Activated naive CD8-positive, alpha-beta T cell treated with anti-CD3 and anti-CD28 coated beads, Interleukin-2, amount 50 U/mL, for 16 hours (primary cell): ENCODE measurements at places on chromosomes 7 and 10.

GRCh38 chr10:114684084-114684821 lies 26.2 kb upstream of the ABLIM1 start:
- DNase-seq: no peak

DNA sequence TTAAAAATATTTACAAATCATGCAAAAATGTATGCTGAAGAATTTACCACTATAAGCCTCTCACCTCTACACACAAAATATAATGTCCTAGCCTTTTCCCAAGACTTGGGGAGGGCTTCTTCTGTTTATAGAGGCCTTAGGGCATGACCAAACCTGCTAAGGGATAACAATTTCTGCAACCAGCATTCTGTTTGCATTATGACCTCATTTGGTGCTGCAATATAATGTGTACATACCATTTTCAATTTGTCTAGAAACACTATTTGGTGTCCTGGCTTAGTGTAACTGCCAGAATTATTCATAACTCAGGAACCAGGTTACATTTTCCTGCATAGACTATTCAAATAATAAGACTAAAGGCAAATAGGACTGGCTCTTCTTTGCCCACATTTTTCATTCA lies 446.6 kb upstream of the SORCS1 start:
- no peak for DNase-seq

DNA sequence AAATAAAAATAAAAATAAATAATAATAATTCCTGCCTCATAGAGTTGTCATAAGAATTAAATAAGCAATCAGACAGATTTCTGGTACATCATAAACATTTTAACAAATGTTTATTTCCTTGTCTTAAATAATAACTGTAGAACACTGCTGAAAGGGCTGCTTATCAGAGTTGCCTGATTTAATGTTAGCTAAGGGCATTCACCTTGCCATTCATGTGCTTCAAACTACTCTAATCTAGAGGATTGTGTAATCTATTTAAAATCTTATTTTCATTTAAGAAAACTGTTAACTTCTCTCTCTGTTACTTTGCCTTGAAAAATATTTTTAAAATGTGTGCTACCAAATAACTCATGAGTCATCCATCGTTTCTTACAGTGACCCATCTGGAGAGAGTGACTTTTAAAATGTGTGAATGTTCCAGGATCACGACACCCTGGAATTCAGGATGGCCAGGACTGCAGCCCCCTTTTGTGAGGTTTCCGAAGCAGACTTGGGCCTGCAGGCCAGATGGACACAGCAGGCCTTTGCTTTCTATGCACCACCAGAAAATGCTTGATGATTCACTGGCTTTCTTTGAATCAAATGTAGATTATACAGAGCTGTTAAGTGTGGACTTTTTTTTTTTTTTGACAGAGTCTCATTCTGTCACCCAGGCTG lies 109.1 kb upstream of the TNS3 start:
- no peak for DNase-seq

GRCh38 chr7:70098905-70099672 lies 500.8 kb downstream of the AUTS2 start:
- DNase-seq: no peak

- no peak for DNase-seq
Observed at GRCh38 chr7:78683566-78683965, 769.9 kb downstream of the MAGI2 start.

- no peak for DNase-seq
Observed at GRCh38 chr10:103276896-103277712, at the start of gene INA. Gene INA (plus strand): TSS chr10:103277138. CDS start chr10:103277212, 74 bp downstream.

GRCh38 chr7:45511721-45512597 lies 62.2 kb upstream of the ADCY1 start:
- no peak for DNase-seq

DNA sequence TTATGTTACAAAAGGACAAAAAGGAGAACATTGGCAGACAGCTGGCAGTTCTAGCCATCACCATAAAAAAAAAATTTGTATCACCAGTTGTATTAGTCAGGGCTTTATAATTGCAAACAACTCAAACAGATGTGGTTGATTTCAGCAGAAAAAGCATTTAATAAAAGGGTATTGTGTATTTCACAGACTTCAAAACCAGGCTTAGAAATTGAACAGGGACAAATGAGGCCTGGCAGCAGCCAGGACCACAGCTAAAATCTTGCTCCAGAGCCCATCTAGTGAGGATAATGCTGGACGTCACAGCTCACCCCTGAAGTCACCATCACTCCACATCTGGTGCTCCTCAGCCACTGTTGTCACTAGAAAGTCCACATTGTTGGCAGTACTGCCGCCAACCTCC lies 52.9 kb upstream of the CALD1 start:
- DNase-seq: no peak

- DNase-seq: no peak
Observed at GRCh38 chr7:155210356-155210755, 87.3 kb upstream of the INSIG1 start.

DNA sequence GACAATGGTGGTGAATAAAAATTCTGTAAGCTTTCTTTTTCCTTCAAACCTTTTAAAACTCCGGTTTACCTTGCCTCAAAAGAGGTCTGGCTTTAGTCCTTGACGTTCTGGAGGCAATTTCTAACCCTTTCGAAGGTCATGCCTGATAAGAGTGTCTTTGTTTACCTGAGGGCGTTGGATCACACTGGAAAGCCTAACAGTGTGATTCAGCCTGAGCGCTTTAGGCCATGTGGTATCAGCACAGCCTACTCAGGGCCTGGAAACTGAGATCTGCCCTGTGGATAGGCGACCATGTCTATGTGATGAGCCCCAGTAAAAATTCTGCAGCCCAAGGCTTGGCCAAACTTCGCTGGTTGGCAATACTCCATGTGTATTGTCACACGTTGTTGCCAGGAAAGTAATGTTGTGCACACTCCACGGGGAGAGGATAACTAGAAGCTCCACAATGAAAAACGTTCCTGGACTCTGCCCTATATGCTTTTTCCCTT lies 10.7 kb downstream of the CCDC6 start:
- no peak for DNase-seq

- no peak for DNase-seq
Observed at GRCh38 chr10:61475449-61475873, 22.3 kb upstream of the TMEM26 start.

GRCh38 chr10:116329153-116329552 lies 4.9 kb downstream of the CCDC172 start:
- no peak for DNase-seq
